IMR-90 (cell line): ENCODE measurements at places on chromosomes 6 and 20. TPM values are rescaled to one million over a fixed set of nuclear protein-coding genes. Genes with fewer than 3 reads are reported as not detected.

Gene WFDC2
- total RNA-seq, result not detected in 2 replicates

Gene DLK2
- 0.90 and 1.1 TPM in 2 replicates for total RNA-seq

Gene SYCP2
- 0.18 and 0.56 TPM in 2 replicates for total RNA-seq

Gene DSP
- total RNA-seq, result 20.1 and 23.6 TPM in 2 replicates

Gene NANP
- total RNA-seq, result 7.2 and 10.0 TPM in 2 replicates

Gene TPX2
- 72.2 and 82.2 TPM in 2 replicates for total RNA-seq

Gene MAVS
- 10.3 and 10.4 TPM in 2 replicates for total RNA-seq

Gene CASS4
- total RNA-seq, result 25.8 and 26.1 TPM in 2 replicates
